ENCODE measurements at places on chromosomes 1 and 21.

DNA sequence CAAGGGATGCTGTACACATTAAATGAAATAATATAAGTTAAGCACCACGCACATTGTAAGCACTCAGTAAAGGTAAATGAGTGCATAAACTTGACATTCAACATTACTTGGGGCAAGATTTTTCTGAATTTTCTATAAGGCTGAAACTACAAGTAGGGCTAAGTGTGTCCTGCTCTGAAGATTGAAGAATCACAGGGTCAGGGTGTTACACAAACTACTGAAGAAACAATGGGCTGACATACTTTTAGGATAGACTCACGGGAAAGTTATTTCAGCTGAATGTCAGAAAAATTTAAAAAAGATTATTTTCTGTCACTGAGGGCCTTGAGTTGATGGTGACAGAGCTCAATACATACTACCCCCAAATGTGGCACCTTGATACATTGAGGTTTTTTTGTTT, 644.2 kb upstream of the PLXNA2 start:
- DNase-seq, result no peak

- DNase-seq, result no peak
Measured at GRCh38 chr1:187877220-187877619, 1048.5 kb downstream of the PLA2G4A start.

GRCh38 chr1:177023726-177024125, 140.8 kb downstream of the ASTN1 start:
- DNase-seq, result no peak

DNA sequence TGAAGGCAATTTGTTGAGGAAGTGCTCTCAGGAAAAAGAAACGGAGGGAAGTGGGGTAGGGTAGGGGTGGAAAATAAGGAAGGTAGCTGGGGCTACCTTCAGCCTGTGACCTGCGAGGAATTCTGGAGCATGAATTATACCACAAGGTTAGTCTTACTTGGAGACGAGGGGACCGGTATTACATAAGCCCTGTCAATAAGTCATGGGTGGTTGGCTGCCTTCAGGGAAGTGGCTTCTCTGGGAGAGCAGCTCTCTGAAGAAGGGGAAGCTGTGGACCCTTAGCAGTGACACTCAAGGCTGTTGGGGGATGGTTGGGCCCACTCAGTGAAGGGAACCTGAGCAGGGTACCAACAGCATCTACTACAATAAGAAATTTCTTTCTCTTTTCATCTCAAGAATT, 111.3 kb downstream of the TNFSF18 start:
- DNase-seq, result peak; percentile 31

DNA sequence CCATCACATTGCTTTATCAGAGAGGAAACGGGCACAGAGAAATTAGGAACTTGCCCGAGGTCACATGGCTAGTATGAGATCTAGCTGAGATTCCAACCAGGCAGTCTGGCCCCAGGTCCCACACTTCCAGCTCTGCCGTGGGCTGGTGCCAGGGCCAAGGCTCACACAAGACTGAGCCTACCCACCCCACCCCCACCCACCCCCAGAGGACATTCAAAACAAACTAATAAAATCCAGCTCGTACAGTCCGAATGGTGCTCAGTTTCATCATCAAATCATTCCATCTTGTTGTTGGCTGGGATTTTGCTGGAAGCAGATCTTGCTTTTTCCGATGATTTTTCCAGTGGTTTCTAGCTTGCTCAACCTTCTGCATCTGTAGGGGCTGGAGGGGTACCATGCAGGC, 27.9 kb downstream of the MATN1 start:
- DNase-seq, result no peak
